ENCODE measurements at places on chromosomes 11 and 22. TPM values are rescaled to one million over a fixed set of nuclear protein-coding genes. Genes with fewer than 3 reads are reported as not detected.
A peak's percentile ranks its signal among the peaks of the same experiment; 100 is the strongest.

GRCh38 chr11:128579798-128580504, 7.4 kb downstream of the ETS1 start:
- DNase-seq = no peak

SF1 gene
- 120 TPM for total RNA-seq

DNA sequence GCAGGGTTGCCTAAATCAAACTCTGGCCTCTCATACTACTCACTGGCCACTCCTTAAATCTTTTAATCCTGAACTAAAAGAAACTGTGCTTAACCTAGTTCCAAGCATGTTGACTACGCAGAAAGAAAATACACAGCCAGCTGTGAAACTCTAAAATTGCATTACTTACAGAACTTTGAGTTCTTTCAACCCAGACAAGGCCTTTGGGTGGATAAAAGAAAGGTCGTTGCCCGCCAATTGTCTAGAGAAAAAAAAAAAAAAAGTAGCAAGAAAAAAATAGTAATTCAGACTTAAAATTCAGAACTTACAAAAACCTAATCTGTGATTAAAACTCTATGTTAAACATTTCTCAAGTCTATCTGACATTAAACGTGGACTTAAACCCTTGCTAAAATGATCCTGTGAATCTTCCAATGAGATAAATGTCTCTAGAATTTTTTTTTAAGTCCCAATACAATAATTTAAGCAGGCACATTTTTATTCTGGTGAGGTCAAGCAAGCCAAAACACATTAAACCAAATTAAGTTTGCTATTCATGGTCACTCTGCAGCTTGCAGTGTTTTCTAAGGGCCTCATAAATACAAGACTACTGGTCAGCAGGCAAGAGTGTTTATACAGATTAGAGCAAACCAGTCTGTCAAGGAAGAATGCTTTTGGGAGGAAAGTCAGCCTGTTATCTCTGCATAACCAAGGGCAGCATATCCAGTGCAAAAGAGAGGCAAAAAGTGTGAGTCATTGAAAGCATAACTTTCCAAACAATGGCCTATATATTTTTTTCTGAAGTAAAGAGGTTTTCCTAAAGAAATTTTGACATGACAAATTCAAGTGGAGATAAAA, 29.5 kb upstream of the CCDC34 start:
- peak; percentile 92 for DNase-seq

MGAT3 gene
- total RNA-seq = 2.2 TPM

DNA sequence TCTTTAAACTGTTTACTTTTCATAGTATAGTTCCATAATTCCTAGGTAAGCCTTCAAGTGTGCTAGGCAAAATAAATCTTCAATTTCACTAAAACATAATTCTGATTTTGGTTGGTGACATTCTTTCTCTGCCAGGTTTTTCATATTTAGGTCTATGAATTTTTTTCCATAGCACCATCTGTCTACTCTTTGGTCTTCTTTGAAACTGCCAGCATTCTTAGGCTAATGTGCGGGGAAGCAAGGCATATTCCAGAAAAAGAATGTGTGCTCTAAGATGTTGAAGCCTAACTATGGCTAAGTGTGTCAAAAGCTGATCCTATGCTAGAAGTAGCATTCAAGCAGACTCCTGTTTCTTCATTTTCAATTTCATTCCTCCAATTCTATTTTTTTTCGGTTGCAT, 213.9 kb upstream of the C11orf87 start:
- DNase-seq = no peak

REXO2 gene
- total RNA-seq = 116 TPM

- DNase-seq = no peak
These were observed 25.1 kb upstream of the FBLN1 start for GRCh38 chr22:45477366-45478107.

- DNase-seq = no peak
These were observed 1.4 kb downstream of the SLC5A1 start for GRCh38 chr22:32044477-32044876.

GRCh38 chr22:30029512-30029911, 50.8 kb upstream of the HORMAD2 start:
- no peak for DNase-seq

GRCh38 chr11:114286229-114286628, 10.0 kb upstream of the NNMT start:
- no peak for DNase-seq

EFCAB6 gene
- 7.0 TPM for total RNA-seq

MYO7A gene
- total RNA-seq = 7.0 TPM

RBMXL2 gene
- 1.4 TPM for total RNA-seq

GRCh38 chr22:17964643-17965042, 59.7 kb downstream of the MICAL3 start:
- DNase-seq = no peak

GRCh38 chr11:44957040-44957515, 6.4 kb upstream of the TP53I11 start:
- no peak for DNase-seq

DNA sequence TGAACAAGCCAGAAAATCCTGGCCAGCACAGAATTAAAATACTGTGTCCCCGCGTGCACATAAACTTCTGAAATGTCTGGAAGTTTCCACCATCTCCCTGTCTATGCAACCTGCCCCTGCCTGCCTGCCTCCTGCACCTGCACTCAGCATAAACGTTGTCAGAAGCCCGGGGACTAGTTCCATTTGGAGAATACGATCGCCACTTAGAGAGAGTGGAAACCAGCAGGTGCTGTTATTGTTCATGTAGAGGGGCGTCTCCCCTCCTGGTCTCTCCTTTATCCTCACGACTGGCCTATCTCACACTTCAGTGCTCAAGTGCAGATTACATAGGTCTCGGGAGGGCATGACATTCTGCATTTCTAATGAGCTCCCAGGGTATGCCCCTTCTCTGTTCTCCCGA, 35.6 kb downstream of the MPPED1 start:
- no peak for DNase-seq

DNA sequence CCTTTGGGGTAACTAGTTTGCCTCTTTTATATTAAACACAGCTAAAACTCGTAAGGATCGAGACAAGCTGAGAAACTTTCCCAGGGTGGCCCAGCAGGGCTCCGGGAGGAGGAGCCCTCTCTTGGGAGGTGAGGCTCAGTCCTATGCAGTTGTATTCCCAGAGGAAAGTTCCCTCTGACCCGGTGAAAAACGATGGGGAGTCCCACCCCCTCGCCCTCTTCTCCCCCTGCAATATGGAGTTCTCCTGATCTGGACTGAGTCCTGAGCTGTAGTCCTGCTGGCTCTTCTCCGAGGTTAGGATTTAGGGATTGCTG, 1.3 kb downstream of the NTM start:
- no peak for DNase-seq

DNA sequence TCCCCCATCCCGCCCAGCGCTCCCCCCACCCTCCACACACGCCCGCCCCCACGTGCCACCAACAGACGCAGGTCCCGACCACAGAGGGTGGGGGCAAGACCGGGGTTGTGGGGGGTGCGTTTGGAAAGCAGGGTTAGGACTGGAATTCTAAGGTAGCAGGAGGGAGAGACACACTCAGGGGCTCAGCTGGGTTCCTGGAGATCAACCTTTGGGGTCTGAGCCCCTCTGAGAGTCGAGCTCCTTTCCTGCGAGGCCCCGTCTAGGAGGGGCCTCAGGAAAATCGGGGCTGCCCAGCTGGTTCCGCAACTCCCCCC, 429 bp downstream of the PGGHG start:
- DNase-seq = no peak
